ENCODE measurements at places on chromosomes 4 and X.

GRCh38 chrX:152640034-152640818 lies 2.5 kb downstream of the GABRQ start:
- DNase-seq = no peak

- peak; percentile 72 for DNase-seq
Measured at GRCh38 chr4:7227008-7227407, 34.7 kb downstream of the SORCS2 start.

DNA sequence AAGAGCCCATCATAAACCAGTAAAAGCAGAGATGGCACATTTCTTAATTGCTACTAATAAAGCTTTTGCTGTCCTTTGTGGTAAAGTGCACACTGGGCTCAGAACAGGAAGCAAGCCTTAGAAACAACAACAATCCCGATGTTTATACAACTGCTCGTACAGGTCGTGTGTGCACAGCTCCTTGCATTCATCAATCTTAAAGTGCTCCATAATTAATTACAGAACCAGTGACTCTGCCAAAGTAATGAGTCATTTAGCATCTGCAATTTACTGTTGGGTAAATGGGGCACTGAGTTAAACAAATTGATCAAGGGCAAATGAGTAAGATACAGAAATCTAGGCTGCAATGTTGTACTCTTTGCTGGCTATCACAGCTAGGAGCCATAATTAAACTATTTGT lies 61.3 kb upstream of the TXK start:
- peak; percentile 59 for DNase-seq

- peak; percentile 32 for DNase-seq
Measured at GRCh38 chr4:143736861-143737260, 36.4 kb upstream of the FREM3 start.

- DNase-seq = no peak
Measured at GRCh38 chr4:26267087-26267486, 53.7 kb upstream of the RBPJ start.

DNA sequence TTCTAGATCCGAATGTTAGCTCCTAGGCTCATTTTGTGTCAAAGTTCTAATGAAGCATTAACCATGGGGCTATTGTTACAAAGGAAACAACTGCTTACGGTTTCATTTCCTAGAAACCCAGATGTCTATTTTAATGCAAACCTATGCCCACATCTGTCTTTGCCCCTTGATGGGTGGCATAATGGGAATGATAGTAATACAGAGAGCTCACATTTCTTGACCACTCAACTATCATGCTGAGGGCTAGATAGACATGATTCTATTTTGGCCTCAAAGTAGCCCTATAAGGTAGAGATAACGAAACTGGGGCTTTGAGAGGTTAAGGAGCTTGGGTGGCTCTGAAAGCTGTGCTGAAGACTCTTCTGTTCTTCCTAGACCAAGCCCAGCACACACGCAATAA lies 1.9 kb downstream of the TLR7 start:
- no peak for DNase-seq

DNA sequence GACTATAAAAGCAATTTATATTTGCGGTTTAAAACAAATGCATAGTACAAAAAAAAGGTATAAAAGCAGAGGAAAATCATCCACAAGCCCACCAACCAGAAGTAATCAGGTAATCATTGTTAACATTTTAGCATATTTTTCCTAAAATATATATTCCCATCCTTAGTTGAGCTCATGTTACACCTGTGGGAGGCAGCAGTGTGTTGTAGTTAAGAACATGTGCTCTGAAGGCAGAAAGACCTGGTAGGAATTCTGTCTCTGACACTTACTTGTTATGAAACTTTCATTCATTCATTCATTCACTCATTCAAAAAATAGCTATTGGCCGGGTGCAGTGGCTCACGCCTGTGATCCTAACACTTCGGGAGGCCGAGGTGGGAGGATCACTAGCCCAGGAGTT lies 15.4 kb upstream of the CDKL5 start:
- DNase-seq = peak; percentile 31

DNA sequence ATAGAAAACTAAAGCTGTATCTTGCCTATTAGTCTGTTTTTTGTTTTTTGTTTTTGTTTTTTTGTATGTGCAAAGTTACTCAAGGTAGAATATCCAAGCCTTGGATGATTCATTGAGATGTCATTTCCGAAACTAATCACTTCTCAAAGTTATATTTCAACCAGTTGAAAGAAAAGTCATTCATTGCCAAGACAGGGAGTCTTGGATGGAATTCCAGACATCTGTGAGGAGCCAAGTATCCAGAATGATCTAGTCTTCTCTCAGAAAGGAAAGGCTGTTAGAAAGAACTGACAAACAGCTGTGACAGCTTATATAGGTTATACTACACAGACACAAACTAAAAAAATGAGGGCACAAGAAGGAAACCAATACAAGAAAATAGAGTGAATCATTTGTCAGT lies 141.1 kb upstream of the NDST3 start:
- DNase-seq = no peak

- no peak for DNase-seq
Measured at GRCh38 chr4:26590639-26591038, 6.8 kb downstream of the TBC1D19 start.

GRCh38 chr4:7360806-7361205 lies 73.9 kb downstream of the PSAPL1 start:
- no peak for DNase-seq

Data from hematopoietic multipotent progenitor cell treated with erythropoietin and hydrocortisone succinate and interleukin-3 and kit ligand, for 4 days (in vitro differentiated cells).